ENCODE measurements at places on chromosomes 2 and 18. TPM values are rescaled to one million over a fixed set of nuclear protein-coding genes. Genes with fewer than 3 reads are reported as not detected.

GRCh38 chr2:25417715-25418369, 76.1 kb upstream of the DNMT3A start:
- no peak for DNase-seq
- H3K4me1 ChIP-seq: no peaks in the 10 kb centered on the region
- no peak overlapping the region for H3K27ac ChIP-seq
- H3K4me3 ChIP-seq: no peak overlapping the region

DNA sequence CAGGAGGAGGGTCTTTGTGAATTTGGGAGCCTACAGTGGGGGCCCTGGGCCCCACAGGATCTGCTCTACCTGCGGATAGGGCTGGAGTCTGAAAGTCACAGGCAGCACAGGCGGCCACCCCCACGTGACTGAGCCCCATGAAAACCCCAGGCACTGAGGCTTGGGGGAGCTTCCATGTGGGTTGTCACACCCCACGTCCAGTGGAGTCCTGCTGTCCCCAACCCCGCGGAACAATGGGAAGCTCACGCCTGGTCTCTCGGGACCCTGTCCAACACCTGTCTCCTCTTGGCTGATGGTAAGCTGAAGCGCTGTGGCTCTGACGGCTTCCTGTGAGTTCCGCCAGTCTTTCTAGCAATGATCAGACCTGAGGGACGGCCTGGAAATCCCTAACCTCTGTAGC, 85.8 kb downstream of the PTGR3 start:
- H3K27me3 ChIP-seq: no peaks in the 10 kb centered on the region
- H3K36me3 ChIP-seq: no peaks in the 10 kb centered on the region
- H3K27ac ChIP-seq: no peak overlapping the region
- H3K4me3 ChIP-seq: no peak overlapping the region
- no peak for DNase-seq

DNA sequence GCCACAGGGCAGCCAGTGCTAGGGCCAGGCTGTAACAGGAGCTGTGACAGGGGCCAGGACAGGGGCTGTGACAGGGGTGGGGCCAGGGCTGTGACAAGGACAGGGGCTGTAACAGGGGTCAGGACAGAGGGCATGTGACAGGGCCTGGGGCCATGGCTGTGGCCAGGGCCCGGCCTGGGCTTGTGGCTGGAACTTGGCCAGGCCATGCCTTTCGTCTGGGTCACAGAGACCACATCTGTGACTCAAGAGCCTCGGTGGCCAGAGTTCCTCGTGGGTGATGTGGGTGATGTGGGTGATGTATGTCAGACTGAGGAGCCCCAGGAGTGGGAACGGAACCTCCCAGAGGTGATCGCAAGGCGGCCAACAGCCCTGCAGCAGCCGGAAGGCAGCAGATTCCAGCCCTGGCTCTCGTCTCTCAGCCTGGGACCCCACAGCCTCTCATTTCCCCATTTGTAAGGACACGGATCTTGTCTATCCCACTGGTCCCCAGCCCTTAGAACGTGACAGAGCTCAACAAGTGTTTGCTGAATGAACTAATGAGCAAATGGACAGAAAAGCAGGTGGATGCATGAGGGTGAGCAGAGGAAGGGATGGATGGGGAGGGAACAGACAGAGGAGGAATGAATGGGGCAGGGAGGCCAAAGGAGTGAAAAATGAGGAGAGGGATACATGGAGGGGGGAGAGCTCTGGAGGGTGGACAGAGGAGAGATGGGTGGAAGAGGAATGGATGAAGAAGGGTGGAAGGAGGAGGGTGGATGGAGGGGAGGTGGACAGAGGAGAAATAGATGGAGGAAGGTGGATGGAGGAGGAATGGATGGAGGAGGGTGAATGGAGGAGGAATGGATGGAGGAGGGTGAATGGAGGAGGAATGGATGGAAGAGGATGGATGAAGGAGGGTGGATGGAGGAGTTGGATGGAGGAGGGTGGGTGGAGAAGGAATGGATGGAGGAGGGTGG, 17.3 kb downstream of the ESPNL start:
- no peaks in the 10 kb centered on the region for H3K4me1 ChIP-seq
- H3K27ac ChIP-seq: no peak overlapping the region
- no peak for DNase-seq
- no peak overlapping the region for H3K4me3 ChIP-seq
- peaks cover 6% of the 10 kb centered on the region for H3K27me3 ChIP-seq
- no peaks in the 10 kb centered on the region for H3K36me3 ChIP-seq

DNA sequence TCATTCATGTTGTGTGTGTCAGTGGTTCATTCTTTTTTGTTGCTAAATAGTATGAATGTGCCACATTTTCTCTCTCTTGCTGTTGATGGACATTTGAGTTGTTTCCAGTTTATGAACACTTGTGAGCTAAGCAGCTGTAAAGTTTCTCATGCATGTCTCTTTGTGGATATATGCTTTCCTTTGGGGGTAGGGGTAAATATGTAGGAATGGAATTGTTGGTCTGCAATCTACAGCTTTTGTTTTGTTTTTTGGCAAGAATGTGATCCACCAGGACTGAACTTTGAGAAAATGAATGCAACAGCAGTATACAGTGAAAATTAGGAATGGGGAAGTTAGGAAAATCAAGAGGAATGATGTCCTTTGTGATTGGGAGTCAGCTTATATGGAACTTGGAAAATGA, 226.3 kb downstream of the CDCA7 start:
- no peak for DNase-seq
- no peak overlapping the region for H3K27ac ChIP-seq
- no peaks in the 10 kb centered on the region for H3K4me1 ChIP-seq
- H3K4me3 ChIP-seq: no peak overlapping the region
- H3K27me3 ChIP-seq: no peaks in the 10 kb centered on the region

GRCh38 chr2:4653991-4654390, 950.6 kb downstream of the DCDC2C start:
- no peaks in the 10 kb centered on the region for H3K36me3 ChIP-seq
- H3K4me1 ChIP-seq: peaks cover 12% of the 10 kb centered on the region
- H3K27me3 ChIP-seq: no peaks in the 10 kb centered on the region
- no peak for DNase-seq

GRCh38 chr2:45606796-45607195, 4.3 kb downstream of the SRBD1 start:
- H3K27me3 ChIP-seq: no peaks in the 10 kb centered on the region
- no peak overlapping the region for H3K4me3 ChIP-seq
- peaks cover 10% of the 10 kb centered on the region for H3K4me1 ChIP-seq
- no peak overlapping the region for H3K27ac ChIP-seq

- H3K27ac ChIP-seq: no peak overlapping the region
- DNase-seq: no peak
- H3K4me1 ChIP-seq: no peaks in the 10 kb centered on the region
- H3K4me3 ChIP-seq: no peak overlapping the region
Measured at GRCh38 chr2:173407646-173408045, 53.0 kb downstream of the CDCA7 start.

DNA sequence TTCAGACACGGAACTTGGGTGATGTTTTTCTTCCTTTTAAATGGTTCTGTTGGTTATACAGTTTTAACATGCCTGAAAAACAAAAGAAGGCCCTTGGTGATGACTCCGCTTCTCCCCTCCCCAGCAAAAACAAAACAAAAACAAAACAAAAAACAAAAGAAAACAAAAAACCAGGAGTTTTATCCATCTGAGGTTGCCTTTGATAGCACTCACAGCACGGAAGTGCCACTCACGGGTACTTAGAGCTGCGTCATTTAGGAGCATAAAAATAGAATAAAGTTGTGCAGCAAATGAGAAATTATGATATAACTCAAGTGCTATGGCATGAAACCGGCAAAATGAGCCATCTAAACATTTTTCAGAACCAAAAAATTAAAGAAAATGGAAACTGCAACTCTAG, 57.7 kb downstream of the ZEB2 start:
- no peaks in the 10 kb centered on the region for H3K36me3 ChIP-seq
- DNase-seq: no peak
- no peaks in the 10 kb centered on the region for H3K27me3 ChIP-seq
- no peak overlapping the region for H3K27ac ChIP-seq

- no peak for DNase-seq
- peak overlapping the region; percentile 53 for H3K27ac ChIP-seq
- no peaks in the 10 kb centered on the region for H3K27me3 ChIP-seq
- H3K36me3 ChIP-seq: no peaks in the 10 kb centered on the region
Measured at GRCh38 chr2:217937446-217937845, 65.3 kb downstream of the TNS1 start.

Gene OSBPL6
- total RNA-seq: 1.6 TPM

DNA sequence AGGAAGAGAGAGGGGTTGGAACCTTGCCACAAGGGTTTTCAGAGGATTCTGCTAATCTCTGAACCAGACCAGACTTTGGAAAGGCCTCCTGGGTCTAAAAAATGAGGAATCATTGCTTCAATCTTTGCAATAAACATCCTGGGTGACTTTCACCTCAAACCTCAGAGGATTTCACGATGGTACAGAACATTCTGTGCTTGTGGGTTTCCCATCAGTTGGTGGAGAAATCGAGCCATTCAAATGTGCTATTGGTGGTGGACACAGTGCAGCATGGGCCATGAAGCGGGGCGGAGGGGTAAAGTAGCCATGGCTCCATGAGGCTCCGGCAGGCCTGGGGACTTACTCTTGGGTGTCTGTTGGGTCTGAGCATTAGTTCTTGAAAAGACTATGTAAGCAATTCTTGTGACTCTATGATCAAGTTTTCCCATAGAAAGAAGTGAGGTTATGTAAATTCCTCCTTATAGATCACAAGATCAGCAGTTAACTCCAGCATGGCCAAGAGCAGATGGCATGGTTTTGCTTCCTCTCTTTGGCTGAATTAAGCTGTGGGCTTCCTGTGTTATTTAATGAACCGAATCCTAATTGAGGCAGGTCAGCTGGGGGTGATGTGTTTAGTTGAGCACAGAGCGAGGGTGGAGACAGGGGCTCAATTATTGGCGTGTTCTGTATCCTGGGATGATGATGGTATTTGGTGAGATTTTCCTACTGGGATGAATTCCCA, 1.9 kb upstream of the IL1R2 start:
- no peaks in the 10 kb centered on the region for H3K36me3 ChIP-seq
- H3K4me1 ChIP-seq: no peaks in the 10 kb centered on the region
- H3K27ac ChIP-seq: no peak overlapping the region
- no peak overlapping the region for H3K4me3 ChIP-seq
- DNase-seq: no peak

- H3K27ac ChIP-seq: no peak overlapping the region
- no peak for DNase-seq
- H3K4me3 ChIP-seq: no peak overlapping the region
- no peaks in the 10 kb centered on the region for H3K4me1 ChIP-seq
- no peaks in the 10 kb centered on the region for H3K27me3 ChIP-seq
- H3K36me3 ChIP-seq: peaks cover 19% of the 10 kb centered on the region
Measured at GRCh38 chr2:39024833-39025232, 96.0 kb downstream of the SOS1 start.

DNA sequence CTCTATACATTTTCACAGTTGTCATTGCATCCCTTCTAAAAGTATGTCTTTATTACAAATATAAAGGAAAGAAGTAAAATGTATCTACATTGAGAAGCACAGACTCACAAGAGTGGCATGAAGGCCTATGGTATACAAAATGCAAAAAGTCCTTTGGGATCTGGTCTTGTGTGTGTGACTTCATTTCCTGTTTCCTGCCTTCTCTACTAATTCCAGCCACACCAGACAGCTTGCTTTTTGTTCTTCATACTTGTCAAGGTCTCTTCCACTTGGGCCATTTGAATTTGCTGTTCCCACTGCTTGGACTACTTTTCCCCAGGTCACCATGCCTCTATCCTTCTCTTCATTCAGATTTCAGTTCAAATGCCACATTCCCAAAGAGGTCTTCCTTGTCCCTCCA, 6.7 kb upstream of the PNO1 start:
- no peak for DNase-seq
- no peaks in the 10 kb centered on the region for H3K36me3 ChIP-seq
- H3K4me3 ChIP-seq: no peak overlapping the region
- H3K27me3 ChIP-seq: no peaks in the 10 kb centered on the region
- H3K4me1 ChIP-seq: peaks cover 7% of the 10 kb centered on the region

Gene WDR35
- 6.9 TPM for total RNA-seq

DNA sequence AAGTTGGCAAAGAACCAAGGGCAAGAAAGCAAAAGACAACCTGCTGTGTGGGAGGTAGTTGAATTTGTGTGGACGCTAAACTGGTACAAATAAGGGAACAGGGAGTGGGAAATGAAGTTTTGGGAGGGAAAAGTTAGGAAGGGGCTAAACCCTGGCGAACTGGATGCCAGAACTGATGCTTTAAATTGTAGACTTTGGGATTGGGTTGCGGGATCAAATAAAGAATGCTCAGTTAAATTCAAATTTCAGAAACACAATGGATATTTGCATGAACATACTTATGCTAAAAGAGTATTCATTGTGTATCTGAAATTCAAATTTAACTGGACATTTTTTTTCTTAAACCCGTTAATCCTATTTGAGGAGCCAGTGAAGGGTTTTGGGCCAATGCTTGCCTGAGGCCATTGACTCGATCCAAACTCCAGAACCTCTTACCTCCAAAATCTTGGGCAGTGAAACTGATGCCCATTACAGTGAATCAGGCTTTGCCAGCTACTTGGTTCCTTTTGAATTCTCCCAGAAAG, 44.2 kb upstream of the YWHAQ start:
- no peaks in the 10 kb centered on the region for H3K36me3 ChIP-seq
- DNase-seq: no peak
- H3K27ac ChIP-seq: no peak overlapping the region
- no peak overlapping the region for H3K4me3 ChIP-seq

Data from cardiac muscle cell (in vitro differentiated cells and primary cell).